ENCODE measurements at places on chromosomes 5 and 9.

DNA sequence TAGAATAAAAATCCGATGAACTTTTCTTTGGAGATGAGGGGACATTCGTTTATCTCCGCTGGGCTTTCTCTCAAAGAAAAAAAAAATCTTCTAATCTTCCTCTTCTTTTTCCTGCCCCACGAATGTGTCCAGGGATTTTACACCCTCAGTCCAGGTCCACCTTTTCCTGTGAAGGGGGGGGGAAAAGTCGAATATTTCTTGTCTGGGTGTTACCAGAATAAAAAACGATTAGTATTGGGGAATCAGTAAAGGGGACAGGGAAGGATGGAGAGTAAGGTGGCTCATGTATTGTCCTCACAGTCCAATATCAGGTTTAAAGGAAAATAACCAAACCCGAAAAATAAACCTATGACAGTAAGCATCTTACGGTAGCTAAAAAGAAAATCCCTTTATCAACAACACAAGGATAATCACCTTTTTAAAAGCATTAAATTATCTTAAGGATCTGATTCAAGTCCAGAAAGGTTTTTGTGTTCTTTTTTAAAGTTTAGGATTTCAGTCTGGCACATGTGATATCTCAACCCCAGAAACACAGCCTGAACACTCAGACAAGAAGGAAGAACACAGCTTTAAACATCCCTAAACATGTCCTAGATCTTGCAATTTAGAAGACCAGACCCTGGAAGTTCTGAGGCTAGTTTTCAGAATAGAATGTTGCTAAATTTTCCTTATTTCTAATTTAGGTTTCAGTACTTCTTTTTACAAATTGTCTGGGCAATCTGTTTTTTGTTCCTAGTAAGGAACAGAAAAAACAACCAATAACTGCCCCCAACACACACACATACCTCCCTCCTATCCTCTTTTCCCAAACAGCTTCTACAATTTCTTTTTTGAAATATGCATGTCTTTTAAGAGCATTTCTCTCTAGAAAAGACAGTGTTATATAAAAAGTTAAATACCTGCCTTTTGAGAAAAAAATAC is 1.2 kb downstream of the ZNF608 start:
- DNase-seq, result no peak

GRCh38 chr5:131423056-131423455 is 159.2 kb downstream of the CDC42SE2 start:
- DNase-seq, result no peak

DNA sequence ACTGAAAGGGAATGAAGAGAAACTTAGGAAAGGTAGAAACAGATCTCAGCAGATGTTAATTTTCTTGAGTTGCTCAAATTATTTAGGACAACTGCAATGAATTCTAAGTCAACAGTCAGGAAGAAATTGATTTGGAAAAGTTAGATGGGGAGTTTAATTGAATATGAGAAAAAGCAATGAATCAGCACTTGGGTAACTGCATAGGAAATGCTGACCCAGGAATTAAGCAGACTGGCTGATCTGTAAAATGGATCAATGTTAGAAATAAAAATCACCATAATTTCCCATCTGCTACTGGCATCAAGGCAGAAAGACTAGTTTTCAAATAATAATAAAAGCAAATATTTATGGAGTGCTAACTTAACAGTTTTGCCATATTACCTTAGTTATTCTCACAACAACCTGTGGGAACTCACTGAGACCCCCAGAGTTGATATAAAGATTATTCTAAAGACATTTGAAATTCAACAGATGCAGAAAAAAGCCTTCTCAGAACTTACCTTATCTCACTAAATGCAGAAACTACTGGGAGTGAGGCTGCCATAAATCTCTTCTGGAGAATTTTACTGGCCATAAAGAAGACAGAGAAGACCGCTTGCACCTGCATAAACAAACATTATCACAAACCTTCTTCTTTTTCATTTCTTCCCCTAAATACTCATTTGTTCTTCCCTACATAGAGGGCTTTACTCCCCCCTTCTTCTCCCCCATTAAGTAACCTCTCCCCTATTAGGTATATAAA is 22.8 kb upstream of the SLC12A2 start:
- DNase-seq, result no peak

GRCh38 chr9:133382507-133383141 is 6.5 kb downstream of the STKLD1 start:
- no peak for DNase-seq

DNA sequence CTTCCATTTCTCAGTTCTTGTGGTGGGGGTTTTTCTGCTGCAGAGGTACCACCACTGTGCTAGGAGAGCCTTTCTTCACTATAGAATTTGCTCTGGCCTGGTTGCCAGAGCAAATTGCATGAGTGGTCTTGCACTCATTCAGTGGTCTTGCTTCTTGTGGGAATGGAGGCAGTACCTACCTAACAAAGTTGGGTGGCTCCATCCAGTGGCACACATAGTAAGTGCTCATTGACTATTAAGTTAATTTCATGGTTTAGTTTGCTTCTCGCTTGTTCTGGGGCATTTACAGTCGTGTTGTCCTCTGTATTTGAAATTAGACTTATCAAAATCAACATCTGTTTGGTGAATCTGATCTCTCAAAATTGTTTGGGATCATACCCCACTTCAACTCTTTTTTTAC is 23.0 kb downstream of the SLC28A3 start:
- no peak for DNase-seq
